Stimulated activated CD4-positive, alpha-beta T cell treated with anti-CD3 and anti-CD28 coated beads, Interleukin-2, amount 100 ng/mL, for 24 hours (primary cell): ENCODE measurements at places on chromosomes 1 and 21.

DNA sequence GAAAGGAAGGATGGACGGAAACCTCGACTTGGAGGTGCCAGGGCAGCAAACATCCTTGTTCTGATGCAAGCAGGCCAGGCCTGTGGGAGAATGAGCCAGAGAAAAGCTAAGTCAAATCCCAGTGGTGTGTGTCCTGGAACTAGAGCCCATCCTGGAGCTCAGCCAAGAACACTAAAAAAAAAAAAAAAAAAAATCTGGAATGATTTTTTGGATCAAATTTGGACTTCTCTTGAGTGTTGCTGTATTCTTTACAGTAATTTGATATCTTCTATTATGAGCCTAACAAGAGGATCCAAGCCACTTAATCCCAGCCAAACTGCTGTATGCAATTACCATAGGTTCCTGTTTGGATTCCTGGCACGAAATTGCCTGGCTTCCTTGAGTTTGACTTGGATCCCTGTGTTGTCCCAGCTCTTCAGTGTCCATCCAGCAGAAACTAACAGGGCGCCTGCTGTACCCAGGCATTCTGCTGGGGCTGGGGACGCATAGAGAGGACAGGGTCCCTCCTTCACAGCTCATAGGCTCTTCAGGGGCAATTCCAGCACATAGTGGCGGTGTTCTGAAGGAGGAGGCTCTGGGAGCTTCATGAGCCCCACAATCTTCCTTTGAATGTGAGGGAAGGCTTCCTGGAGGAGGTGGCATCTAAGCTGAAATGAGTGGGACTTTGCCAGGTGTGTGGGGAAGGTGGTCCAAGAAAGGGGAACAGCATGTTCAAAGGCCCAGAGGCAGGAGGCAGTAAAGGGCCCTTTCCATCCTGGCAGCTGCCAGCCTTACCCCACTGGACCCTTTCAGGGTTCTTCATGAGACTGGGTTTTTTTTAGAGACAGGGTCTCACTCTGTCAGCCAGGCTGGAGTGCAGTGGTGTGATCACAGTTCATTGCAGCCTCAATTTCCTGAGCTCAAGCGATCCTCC is 24.7 kb downstream of the EPHX1 start:
- DNase-seq: no peak

DNA sequence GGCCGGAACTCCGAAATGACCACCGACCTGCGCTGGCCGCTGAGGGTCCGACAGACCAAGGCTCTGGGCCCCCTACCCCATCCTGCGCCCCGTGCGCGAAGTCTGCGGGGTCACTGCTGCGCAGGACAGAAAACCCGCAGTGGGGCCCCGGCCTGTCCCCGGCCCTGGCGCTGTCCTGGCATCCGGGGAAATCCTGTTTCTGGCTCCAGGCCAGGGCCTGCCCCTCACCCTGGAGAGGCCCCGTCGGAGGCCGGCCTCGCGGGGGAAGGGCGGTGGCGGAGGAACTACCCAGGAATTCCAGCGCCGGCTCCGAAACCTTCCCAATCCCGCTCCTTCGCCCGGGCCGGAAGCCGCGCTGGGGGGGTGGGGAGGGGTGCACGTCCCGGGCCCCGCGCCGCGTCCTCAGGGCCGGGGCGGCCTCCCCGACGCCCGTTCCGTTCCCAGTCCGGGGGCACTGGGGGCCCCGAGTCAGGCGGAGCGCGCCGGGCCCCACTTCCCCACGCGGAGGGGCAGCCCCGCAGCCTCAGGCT is 77.0 kb downstream of the MORN1 start:
- DNase-seq: no peak

- DNase-seq: no peak
Observed at GRCh38 chr21:42574234-42575027, 60.8 kb downstream of the SLC37A1 start.

GRCh38 chr1:197614916-197615692 is 160.2 kb downstream of the DENND1B start:
- DNase-seq: peak; percentile 19

GRCh38 chr1:151714820-151715725 is 1.5 kb downstream of the CELF3 start:
- DNase-seq: no peak

DNA sequence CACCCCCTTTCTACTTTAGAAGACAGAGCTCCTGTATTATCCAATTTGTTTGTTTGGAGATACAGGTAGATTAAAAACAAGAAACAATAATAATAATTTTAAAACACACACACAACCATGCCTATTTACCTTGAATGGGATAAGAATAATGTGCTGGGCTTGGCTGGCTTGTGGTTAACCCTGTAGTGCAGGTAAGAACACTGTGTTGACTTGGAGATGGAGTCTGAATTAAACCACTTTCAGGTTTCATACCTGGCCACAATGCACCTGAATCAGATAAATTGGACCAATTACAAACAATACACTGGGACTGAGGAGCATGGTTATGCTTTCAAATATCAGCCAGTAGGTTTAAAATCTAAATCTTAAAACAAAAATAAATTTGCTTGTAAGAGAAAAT is 60.8 kb downstream of the EYA3 start:
- DNase-seq: no peak

DNA sequence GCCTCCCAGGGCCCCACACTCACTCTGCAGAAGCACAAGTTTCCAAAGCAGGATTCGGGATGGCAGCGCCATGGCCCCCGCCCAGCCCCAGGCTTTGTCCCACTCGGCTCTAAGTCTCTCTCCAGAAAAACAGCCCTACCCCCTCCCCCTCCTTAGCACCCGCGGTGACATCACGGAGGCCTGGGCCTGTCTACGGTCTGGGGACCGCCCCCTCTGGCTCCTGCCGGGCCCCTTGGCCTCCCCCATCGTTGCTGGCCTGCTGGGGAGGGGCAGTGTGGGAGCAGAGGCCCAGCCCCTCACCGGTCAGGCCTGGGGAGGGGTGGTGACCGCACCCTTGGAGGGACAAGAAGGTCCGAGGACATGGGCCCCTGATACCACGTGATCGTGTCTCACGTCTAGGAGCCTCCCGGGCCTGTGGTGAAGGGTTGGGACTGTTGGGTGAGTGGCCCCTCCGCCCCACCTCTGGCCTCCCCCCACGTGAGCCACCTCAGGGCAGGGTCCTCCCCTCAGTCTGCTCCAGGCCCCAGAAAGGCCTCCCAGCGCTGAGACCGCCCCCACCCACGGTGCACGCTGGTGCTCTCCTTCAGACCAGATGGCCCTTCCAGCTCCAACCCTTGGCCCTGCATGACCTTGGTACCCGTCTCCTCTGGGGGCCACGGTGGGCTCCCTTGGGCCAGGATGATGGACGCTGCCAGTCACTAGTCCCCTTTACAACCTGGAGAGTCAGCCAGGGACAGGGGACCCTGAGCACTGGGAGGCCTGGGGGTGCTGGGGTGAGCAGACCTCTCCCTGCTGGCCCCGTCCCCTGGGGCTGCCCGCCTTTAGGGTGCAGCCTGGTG is at the start of gene MXRA8:
Gene MXRA8 (minus strand): TSS at position 123 of the 839 bp plus-strand sequence. CDS start 51 bp downstream, at position 72.
- DNase-seq: no peak

DNA sequence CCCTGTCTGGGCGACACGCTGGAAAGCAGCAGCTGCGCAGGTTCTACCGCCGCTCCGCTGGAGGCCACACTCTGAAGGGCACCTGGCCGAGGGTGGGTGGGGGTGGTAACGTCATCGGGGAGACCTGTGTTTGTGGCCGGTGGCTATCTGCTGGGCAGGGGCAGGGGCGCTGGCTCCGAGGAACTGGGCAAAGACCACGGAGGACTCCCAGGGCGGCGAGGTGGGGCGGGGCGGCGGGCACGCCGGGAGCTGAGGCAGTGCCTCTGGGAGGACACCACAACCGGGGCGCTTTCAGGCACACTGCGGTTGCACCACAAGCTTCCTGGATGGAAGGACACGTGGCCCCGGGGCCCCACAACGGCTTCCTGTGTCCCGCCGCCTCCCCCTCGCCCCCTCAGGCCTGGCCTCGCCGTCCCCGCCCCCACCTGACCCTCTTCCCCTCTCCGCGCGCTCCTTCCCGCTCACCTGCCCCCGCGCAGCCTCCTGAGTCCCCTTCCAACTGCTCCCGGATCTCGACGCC is 3.3 kb upstream of the DENND2D start:
- peak; percentile 91 for DNase-seq

DNA sequence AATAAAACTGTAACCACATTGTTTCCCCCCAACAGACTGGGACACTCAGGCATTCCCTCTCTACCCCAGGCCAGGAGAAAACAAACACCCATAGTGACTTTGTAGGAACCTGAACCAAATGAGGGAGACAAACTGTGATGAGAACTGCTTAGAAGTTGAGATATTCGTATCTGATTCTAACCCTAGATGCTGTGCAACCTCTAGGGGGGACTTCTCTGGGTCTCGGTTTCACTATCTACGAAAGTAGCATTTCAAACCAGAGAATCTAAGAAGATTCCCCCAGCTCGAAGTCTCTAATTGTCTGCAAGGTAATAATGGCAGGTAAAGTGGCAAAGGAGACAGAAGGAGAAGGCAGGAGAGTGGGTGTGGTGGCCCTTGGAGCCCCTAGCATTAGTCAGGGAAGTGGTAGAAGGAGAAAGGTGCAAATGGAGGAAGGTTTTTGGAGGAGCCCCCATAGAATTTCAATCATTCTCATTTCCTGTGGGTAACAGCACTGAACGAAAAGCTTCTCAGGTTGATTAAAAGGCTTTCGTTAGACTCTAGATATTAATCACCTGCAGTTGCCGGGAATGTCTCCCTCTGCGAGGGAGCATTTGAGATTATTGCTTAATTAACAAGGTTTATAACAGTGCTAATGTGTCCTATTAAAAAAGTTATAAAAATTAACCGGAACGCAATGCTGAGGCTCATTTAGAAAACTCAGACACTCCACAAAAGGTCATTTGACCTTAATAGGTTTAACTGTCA is 46.4 kb downstream of the BEND5 start:
- no peak for DNase-seq
